Activated naive CD8-positive, alpha-beta T cell treated with anti-CD3 and anti-CD28 coated beads for 36 hours (primary cell): ENCODE measurements at places on chromosomes 4 and X. TPM values are rescaled to one million over a fixed set of nuclear protein-coding genes. Genes with fewer than 3 reads are reported as not detected.

SHISA3 gene
- 0.21 TPM for total RNA-seq

RHOH gene
- total RNA-seq, result 114 TPM

ARMCX2 gene
- 17.3 TPM for total RNA-seq

FAM50A gene
- total RNA-seq, result 46.4 TPM

ADAMTS3 gene
- not detected for total RNA-seq

ENAM gene
- total RNA-seq, result not detected

CT45A1 gene
- total RNA-seq, result not detected

PHEX gene
- 22.3 TPM for total RNA-seq

MAGED4 gene
- total RNA-seq, result 0.97 TPM

GRCh38 chrX:30653415-30654131, at the start of gene GK:
Gene GK, plus strand, starts transcription at chrX:30653423. Its CDS starts 115 bp downstream, at chrX:30653538.
- peaks cover 14% of the 10 kb centered on the region for H3K36me3 ChIP-seq
- peak within 1 kb of the TSS; percentile 90 for H3K4me3 ChIP-seq
- peak within 1 kb of the TSS; percentile 94 for H3K27ac ChIP-seq
- no peak for DNase-seq
- no peaks in the 10 kb centered on the region for H3K27me3 ChIP-seq
- H3K4me1 ChIP-seq, result peaks cover 36% of the 10 kb centered on the region

GRCh38 chr4:139664442-139664841, 1.2 kb upstream of the MGST2 start:
- DNase-seq, result no peak
- H3K36me3 ChIP-seq, result peaks cover 3% of the 10 kb centered on the region
- no peak overlapping the region for H3K27ac ChIP-seq
- H3K4me1 ChIP-seq, result peaks cover 19% of the 10 kb centered on the region
- H3K4me3 ChIP-seq, result no peak overlapping the region
- peaks cover 4% of the 10 kb centered on the region for H3K27me3 ChIP-seq

GRCh38 chr4:67723949-67724348, 23.0 kb upstream of the UBA6 start:
- no peak overlapping the region for H3K4me3 ChIP-seq
- H3K36me3 ChIP-seq, result peaks cover 34% of the 10 kb centered on the region
- no peaks in the 10 kb centered on the region for H3K27me3 ChIP-seq
- no peak overlapping the region for H3K27ac ChIP-seq

DNA sequence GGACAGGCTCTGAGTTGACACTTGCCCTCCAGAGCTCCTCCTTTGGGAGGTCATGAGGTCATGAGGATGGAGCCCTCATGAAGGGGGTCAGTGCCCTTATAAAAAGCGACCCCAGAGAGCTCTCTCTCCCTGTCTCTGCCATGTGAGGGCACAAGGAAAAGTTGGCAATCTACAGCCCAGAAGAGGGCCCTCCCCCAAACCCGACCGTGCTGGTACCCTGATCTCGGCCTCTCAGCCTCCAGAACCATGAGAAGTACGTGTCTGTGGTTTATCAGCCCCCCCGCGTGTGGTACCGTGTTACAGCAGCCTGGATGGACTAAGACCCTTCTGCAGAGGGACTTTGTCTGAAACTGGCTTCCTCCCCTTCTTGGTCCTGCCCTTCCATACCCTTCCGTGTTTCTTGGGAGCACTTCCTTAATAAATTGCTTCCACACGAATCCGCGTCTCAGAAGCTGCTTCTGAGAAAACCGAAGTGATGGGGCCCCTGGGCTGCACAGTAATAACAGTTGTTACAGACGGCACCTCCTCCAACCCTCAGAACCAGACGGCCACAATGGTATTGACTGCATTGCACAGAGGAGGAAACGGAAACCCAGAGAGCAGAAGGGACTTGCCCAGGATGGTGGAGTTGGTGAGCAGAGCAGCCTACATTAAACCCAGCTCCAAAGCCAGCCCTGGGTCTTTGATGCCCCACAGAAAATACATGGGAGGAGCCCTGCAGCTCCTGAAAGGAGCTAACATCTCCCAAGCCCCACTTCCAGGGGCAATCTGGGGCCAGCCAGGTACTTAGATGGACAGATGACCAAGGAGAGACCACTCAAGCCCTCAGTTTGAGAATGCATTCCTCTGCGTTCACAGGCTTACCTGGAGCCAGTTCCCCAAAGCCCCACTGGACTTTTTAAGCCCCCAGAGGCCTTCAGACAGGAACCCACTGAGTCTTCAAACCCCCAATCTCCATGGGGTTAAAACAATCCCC, 242.7 kb downstream of the BCOR start:
- peaks cover 21% of the 10 kb centered on the region for H3K36me3 ChIP-seq
- peaks cover 67% of the 10 kb centered on the region for H3K4me1 ChIP-seq
- DNase-seq, result peak; percentile 77
- no peaks in the 10 kb centered on the region for H3K27me3 ChIP-seq

- no peaks in the 10 kb centered on the region for H3K36me3 ChIP-seq
- no peaks in the 10 kb centered on the region for H3K4me1 ChIP-seq
- no peak overlapping the region for H3K27ac ChIP-seq
- no peaks in the 10 kb centered on the region for H3K27me3 ChIP-seq
Observed at GRCh38 chr4:67877086-67877485, 6.7 kb downstream of the TMPRSS11D start.

- H3K36me3 ChIP-seq, result peaks cover 11% of the 10 kb centered on the region
- DNase-seq, result no peak
- H3K4me1 ChIP-seq, result peaks cover 7% of the 10 kb centered on the region
- H3K27ac ChIP-seq, result no peak overlapping the region
- H3K27me3 ChIP-seq, result no peaks in the 10 kb centered on the region
Observed at GRCh38 chr4:660401-660800, 13.7 kb downstream of the ATP5ME start.

DNA sequence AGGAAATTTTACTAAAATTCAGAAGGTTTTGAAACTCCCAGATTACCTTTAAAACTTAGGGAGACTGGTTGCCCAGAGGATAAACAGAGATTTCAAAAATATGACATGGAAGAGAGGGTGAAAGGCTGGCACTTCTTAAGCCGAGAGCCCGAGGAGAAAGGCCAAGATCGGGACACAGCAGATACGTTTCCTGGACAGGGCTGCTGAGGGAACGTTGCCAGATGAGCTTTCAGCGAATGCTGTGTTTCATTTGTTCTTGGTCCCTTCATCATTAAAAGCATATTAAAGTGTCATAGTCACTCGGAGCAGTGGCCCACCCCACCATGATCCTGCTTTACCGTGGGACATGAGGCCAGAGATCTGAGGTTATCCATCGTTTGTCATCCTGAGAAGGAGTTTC, 37.9 kb upstream of the STOX2 start:
- no peak overlapping the region for H3K4me3 ChIP-seq
- H3K4me1 ChIP-seq, result no peaks in the 10 kb centered on the region
- no peaks in the 10 kb centered on the region for H3K27me3 ChIP-seq
- DNase-seq, result no peak

DNA sequence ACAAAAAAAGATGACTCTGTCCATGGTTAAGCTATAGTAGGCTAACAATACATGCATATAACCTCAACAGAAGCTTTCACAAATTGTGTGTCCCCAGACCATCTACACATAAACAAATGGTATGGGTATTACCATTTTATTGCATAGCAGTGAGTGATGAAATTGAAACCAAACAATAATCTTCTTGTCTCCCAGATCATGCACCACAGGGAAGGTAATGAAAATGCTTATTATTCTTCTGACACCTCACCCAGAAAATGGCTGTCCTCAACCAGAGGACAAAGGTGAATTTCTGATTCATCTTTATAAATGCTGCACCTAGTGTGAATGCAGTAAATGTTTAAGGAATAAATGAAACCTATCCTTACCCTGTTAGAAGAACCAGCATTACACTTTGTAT, 8.0 kb downstream of the PRSS12 start:
- H3K27ac ChIP-seq, result no peak overlapping the region
- no peak for DNase-seq
- H3K4me1 ChIP-seq, result no peaks in the 10 kb centered on the region
- H3K36me3 ChIP-seq, result no peaks in the 10 kb centered on the region

- H3K27ac ChIP-seq, result no peak overlapping the region
- H3K36me3 ChIP-seq, result no peaks in the 10 kb centered on the region
- H3K4me3 ChIP-seq, result no peak overlapping the region
- H3K4me1 ChIP-seq, result no peaks in the 10 kb centered on the region
Observed at GRCh38 chrX:124194901-124195300, 137.6 kb upstream of the TEX13D start.

- H3K27ac ChIP-seq, result no peak overlapping the region
- no peaks in the 10 kb centered on the region for H3K4me1 ChIP-seq
- H3K4me3 ChIP-seq, result no peak overlapping the region
- H3K27me3 ChIP-seq, result peaks cover 11% of the 10 kb centered on the region
- DNase-seq, result no peak
Observed at GRCh38 chrX:13590207-13590606, 20.8 kb downstream of the EGFL6 start.

DNA sequence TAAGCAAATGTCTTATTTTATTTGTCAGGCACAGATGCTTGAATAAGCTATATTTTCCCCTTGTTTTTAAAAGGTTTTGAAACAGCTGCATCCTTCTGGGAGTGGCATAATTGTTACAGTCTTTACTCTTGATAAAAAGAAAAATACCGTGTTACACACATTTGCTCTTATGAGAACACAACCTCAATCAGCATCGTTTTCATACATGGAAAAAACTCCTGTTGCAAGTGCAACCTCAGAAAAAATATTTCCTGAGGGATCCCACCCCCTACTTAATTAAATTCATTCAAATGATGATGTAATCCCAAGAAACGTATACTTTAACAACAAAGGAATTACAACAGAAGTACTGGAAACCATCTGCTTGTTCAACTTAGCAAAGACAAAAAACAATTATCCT, 58.6 kb downstream of the SMAD1 start:
- DNase-seq, result no peak
- no peaks in the 10 kb centered on the region for H3K36me3 ChIP-seq
- peaks cover 20% of the 10 kb centered on the region for H3K27me3 ChIP-seq
- no peaks in the 10 kb centered on the region for H3K4me1 ChIP-seq
- no peak overlapping the region for H3K27ac ChIP-seq
- no peak overlapping the region for H3K4me3 ChIP-seq

DNA sequence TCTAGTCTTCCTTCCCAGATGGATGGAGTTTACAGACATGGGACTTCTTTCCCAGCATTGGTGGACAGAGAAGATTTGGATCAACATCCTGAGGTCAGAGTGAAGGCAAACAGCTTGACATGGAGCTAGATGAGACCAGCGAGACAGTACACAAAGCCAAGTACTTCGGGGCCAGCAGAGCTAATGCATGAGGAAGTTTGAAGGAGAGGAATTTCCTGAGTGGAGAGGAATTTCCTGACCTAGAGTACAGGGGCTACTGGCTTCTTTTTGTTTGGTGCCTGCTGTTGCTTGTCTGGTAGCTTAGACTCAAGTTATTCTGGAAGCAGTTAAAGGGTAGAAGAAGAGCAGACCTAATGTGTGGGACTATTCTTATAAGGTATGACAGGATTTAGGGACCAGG, 69.1 kb upstream of the EOLA2 start:
- H3K4me3 ChIP-seq, result no peak overlapping the region
- DNase-seq, result no peak
- no peak overlapping the region for H3K27ac ChIP-seq
- H3K36me3 ChIP-seq, result no peaks in the 10 kb centered on the region

DNA sequence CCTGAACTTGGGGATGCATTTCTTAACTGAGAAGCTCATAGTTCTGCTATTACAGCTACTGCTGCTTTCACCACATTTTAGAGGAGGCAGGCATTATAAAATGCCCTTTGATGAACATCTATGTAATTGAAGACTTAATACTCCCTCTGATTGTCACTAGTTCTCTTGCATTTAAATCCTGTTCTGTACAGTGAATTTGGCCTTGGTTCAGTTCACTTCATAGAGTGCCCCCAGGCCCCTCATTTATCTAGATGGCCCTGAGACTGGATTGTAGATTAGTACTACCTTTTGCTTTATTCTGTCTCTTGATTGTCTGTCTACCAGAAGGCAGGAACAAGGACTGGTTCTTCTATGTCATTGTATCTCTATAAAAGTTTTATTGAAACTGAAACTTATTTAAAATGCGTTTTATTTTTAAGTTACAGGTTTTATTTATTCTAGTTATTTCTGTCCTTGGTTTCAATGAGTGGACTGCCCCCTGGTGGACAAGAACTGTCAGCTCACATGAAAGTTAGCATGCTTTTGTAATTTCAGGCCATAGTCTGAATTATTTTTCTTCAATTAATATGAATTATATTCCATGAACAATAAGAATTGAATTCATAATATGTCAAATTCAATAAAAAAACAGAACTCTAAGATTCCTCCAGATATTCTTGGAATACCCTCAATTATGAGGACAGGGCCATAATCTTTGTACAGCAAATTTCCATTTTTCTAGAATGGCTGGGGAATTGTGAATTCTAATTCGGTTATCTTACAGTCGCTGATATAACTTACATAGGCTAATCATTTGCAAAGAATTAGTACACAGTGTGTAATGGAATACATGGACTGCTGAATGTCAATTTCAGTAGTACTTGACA, 47.2 kb upstream of the TMEM33 start:
- H3K4me1 ChIP-seq, result peaks cover 2% of the 10 kb centered on the region

GRCh38 chr4:138609943-138610350, 367.8 kb upstream of the SLC7A11 start:
- no peak overlapping the region for H3K4me3 ChIP-seq
- no peaks in the 10 kb centered on the region for H3K4me1 ChIP-seq
- no peaks in the 10 kb centered on the region for H3K27me3 ChIP-seq
- no peak for DNase-seq

GRCh38 chr4:164648151-164648848, 105.6 kb upstream of the SMIM31 start:
- no peaks in the 10 kb centered on the region for H3K36me3 ChIP-seq
- H3K27me3 ChIP-seq, result no peaks in the 10 kb centered on the region
- no peaks in the 10 kb centered on the region for H3K4me1 ChIP-seq
- DNase-seq, result no peak
- no peak overlapping the region for H3K4me3 ChIP-seq
- H3K27ac ChIP-seq, result no peak overlapping the region

DNA sequence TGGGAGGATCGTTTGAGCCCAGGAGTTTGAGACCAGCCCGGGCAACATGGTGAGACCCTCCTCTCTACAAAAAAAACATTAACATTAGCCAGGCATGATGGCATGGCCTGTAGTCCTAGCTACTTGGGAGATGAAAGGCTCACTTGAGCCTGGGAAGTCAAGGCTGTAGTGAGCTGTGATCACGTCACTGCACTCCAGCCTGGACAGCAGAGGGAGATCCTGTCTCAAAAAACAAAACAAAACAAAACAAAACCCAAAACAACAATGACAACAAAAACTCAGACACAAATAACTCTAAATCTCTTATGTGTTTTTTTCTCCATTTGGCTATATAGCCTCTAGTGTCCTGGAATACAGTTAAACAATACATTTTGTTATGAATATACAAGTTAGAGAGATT, 127.3 kb upstream of the STK26 start:
- no peak overlapping the region for H3K27ac ChIP-seq
- H3K4me1 ChIP-seq, result peaks cover 3% of the 10 kb centered on the region
- no peak for DNase-seq
- H3K27me3 ChIP-seq, result no peaks in the 10 kb centered on the region
